Thoracic aorta (tissue), 2 donors: ENCODE measurements at places on chromosomes 16 and 17. TPM values are rescaled to one million over a fixed set of nuclear protein-coding genes. Genes with fewer than 3 reads are reported as not detected.

SDR42E1 gene
- 0.41 TPM for total RNA-seq

- no peak for DNase-seq
- no peak overlapping the region for H3K27ac ChIP-seq
- no peaks in the 10 kb centered on the region for H3K36me3 ChIP-seq
- peaks cover 36% of the 10 kb centered on the region for H3K4me1 ChIP-seq
Measured at GRCh38 chr17:39063681-39064069, 87.8 kb downstream of the PLXDC1 start.

DNA sequence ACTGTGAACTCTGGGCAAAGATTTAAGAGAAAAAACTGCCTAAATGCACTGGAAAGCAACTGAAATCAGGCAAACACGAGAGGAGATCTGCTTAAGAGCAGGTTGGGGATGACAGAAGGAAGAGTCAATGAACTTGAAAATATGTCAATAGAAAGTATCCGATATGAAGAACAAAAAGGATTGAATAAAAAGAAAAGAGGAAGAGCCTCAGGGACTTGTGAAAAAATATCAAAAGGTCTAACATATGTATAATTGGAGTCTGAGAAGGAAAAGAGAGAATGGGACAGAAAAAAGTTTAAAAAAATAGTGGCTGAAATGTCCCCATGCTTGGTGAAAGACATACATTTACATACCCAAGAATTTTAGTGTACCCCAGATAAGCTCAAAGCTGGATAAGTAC is 195.5 kb downstream of the COPRS start:
- no peaks in the 10 kb centered on the region for H3K4me1 ChIP-seq
- no peak overlapping the region for H3K4me3 ChIP-seq
- H3K27ac ChIP-seq = no peak overlapping the region
- no peaks in the 10 kb centered on the region for H3K27me3 ChIP-seq
- DNase-seq = no peak

- peaks cover 12% of the 10 kb centered on the region for H3K4me1 ChIP-seq
- no peak overlapping the region for H3K4me3 ChIP-seq
- DNase-seq = no peak
- no peaks in the 10 kb centered on the region for H3K27me3 ChIP-seq
- H3K36me3 ChIP-seq = no peaks in the 10 kb centered on the region
Measured at GRCh38 chr16:84740596-84741116, 40.9 kb downstream of the USP10 start.

- no peaks in the 10 kb centered on the region for H3K27me3 ChIP-seq
- H3K27ac ChIP-seq = no peak overlapping the region
- H3K4me3 ChIP-seq = no peak overlapping the region
- DNase-seq = no peak
Measured at GRCh38 chr17:42475835-42476234, 17.2 kb downstream of the ATP6V0A1 start.

SENP3 gene
- 80.7 TPM for total RNA-seq

- peak within 1 kb of the TSS; percentile 66 for H3K4me3 ChIP-seq
- H3K4me1 ChIP-seq = peaks cover 6% of the 10 kb centered on the region
- no peaks in the 10 kb centered on the region for H3K36me3 ChIP-seq
Measured at GRCh38 chr17:78214016-78214705, at the start of gene BIRC5. BIRC5 (plus strand) TSS chr17:78214253; CDS start chr17:78214317, 64 bp downstream.

GRCh38 chr16:23527961-23528643 is 17.8 kb upstream of the GGA2 start:
- no peak for DNase-seq
- H3K36me3 ChIP-seq = peaks cover 14% of the 10 kb centered on the region
- H3K4me3 ChIP-seq = no peak overlapping the region
- H3K27ac ChIP-seq = no peak overlapping the region
- no peaks in the 10 kb centered on the region for H3K27me3 ChIP-seq
- H3K4me1 ChIP-seq = no peaks in the 10 kb centered on the region

- H3K27me3 ChIP-seq = no peaks in the 10 kb centered on the region
- no peak within 1 kb of the TSS for H3K4me3 ChIP-seq
- no peak for DNase-seq
- no peaks in the 10 kb centered on the region for H3K36me3 ChIP-seq
Measured at GRCh38 chr16:28596840-28597691, at the start of gene SULT1A2. SULT1A2 (minus strand) TSS chr16:28597050; CDS start chr16:28595930, 1,120 bp downstream.

KLHL10 gene
- total RNA-seq = not detected

DNA sequence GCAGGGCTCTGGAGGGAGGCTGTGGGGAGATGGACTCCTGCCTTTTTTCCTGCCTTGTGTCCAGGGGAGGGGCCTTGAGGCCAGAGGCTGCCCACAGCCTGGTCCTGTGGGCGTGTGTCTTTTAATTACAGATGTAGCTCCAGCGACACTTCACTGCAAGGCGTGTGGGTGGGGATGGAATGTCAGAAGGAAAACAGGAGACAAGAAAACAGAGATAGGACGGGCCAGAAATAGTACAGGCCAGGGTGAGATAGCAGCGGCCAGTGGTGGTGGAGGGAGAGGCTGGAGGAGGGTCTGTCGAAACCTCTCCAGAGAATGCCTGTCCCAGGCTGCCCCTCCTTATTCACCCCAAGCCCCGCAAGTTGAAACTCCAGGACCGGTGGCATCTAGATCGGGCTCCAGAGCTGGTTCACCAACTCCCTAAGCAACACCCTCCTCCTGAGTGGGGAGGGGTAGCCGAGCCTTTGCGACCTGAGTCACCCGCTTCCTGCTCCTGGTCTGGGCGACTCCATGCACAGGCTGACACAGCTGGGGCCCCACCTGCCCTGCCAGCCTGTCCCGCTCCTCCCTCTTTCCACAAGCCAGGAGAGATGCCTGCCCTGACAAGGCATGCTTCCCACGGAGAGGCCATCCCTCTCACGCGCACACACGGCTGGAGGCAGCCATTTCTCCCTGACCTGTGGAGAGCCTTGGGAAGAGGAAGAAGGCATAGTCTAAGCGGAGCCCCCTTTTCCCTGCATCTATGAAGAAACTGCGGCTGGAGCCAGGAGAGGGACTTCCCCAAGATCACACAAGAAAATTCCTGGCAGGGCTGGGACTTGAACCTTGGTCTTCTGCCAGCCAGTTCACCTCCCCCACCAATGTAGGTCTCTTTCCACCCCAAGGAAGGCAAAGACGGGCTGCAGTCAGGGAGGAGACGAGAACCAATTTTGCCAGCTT is 6.6 kb upstream of the JUP start:
- H3K4me1 ChIP-seq = peaks cover 11% of the 10 kb centered on the region
- DNase-seq = no peak
- H3K27me3 ChIP-seq = no peaks in the 10 kb centered on the region
- H3K36me3 ChIP-seq = no peaks in the 10 kb centered on the region
- H3K4me3 ChIP-seq = peak overlapping the region; percentile 35
- H3K27ac ChIP-seq = peak overlapping the region; percentile 41

DNA sequence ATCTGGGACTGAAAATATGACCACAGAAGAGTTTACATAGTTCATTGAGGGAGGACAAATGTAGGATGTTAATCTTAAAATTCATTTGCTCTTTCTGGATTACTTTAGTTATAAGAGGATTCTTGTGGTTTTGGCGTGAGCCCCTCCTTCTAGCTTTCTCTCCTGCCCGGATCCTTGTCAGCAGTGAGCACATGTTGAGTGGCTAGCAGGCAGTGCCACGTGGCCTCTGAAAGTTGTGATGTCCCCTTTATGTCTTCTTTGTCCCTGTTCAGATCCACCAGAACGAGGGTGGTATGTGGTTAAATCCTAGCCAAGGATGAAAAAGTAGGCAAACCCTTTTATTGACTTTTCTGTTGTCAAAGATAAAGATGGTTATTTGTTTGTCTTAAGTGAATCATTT is 83.8 kb downstream of the GNAO1 start:
- H3K4me3 ChIP-seq = no peak overlapping the region
- H3K27me3 ChIP-seq = no peaks in the 10 kb centered on the region
- peaks cover 2% of the 10 kb centered on the region for H3K4me1 ChIP-seq

GRCh38 chr16:1146409-1146808 is 6.5 kb upstream of the CACNA1H start:
- H3K4me3 ChIP-seq = no peak overlapping the region
- no peak overlapping the region for H3K27ac ChIP-seq
- no peaks in the 10 kb centered on the region for H3K27me3 ChIP-seq
- H3K36me3 ChIP-seq = no peaks in the 10 kb centered on the region
- H3K4me1 ChIP-seq = no peaks in the 10 kb centered on the region
- no peak for DNase-seq

DNA sequence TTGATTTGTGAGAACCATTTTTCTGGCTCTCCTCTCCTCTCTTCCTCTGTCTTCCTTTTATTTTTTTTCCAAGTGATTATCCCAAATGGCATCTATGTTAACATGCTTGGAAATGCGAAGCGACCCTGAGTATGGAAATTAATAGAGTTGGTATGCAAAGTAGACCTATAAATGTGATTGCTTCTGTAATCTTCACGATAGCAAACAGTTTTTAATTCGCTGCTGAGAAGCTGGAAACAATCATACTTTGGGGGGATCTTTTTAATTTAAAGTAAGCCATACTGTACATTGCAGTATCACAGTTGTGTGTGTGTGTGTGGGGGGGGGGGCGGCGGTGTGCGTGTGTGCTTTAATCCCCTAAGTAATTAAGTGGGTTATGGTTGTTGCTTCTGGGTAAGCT is 233.3 kb downstream of the CDH13 start:
- H3K36me3 ChIP-seq = no peaks in the 10 kb centered on the region
- no peaks in the 10 kb centered on the region for H3K27me3 ChIP-seq
- H3K4me1 ChIP-seq = no peaks in the 10 kb centered on the region
- DNase-seq = no peak
- H3K27ac ChIP-seq = no peak overlapping the region

EVPL gene
- total RNA-seq = 1.6 TPM

GRCh38 chr16:4011225-4011939 is 104.9 kb downstream of the ADCY9 start:
- no peaks in the 10 kb centered on the region for H3K36me3 ChIP-seq
- DNase-seq = no peak
- H3K27me3 ChIP-seq = no peaks in the 10 kb centered on the region

DNA sequence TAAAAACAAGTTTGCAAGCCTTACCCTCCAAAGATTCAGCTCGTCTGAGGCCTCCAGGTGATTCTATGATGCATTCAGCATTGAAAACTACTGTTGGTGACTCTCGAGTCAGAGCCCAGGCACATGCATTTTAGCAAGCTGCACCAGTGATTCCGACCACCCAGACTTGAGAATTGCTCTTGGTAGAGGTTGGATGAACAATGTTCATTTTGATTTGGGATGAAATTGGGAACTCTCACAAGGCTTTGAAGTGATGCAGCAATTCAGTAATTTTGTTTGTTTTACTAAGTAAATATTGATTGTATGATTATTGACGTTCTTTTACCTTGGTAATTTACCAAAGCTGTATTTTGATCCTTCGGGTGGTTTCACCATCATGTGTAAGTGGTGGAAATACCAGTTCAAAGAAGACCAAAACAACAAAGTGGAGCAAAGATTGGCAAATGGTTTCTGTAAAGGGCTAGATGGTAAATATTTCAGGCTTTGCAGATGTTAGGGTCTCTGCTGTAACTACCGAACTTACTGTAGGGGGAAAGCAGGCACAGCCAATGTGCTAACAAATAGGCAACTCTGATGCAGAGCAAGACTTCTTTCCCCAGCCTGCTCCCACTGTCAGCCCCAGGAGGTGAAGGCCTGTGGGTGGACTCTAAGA is 11.8 kb downstream of the ALDH3A2 start:
- no peak for DNase-seq
- H3K27ac ChIP-seq = peak overlapping the region; percentile 60
- peaks cover 46% of the 10 kb centered on the region for H3K4me1 ChIP-seq

DNA sequence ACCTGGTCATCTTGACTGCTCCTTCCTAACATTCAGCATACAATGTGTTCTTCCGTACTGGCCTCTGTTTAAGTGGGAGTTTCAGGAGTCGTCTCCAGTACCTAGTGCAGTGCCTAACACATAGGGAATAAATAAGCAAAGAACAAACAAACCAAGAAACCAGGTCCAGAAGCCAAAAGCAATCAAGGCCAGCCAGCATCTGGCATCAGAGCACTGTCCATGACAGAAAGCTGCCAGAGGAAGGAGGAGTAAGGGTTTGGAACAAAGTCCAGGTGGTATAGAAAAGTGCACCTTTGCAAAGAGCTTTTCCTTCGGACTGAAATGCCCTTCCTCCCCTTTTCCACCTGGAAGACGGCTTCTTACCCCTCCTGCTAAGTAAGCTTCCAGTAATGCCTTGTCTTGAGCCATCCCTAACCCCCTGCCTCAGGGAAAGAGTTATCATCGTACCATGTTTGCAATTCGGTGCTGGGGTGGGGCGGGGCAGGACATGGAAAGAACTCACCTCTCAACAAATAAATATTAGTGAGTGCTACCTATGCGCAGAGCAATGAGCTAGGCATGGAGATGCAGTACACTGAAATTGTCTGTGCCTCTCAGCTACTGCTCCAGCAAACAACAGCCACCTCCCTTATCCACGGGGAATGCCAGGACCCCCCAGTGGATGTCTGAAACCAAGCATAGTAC is 47.6 kb downstream of the C17orf67 start:
- no peak overlapping the region for H3K4me3 ChIP-seq
- H3K36me3 ChIP-seq = no peaks in the 10 kb centered on the region
- no peak overlapping the region for H3K27ac ChIP-seq
- no peak for DNase-seq
- H3K4me1 ChIP-seq = no peaks in the 10 kb centered on the region

- no peaks in the 10 kb centered on the region for H3K4me1 ChIP-seq
- H3K36me3 ChIP-seq = no peaks in the 10 kb centered on the region
- no peak overlapping the region for H3K4me3 ChIP-seq
- no peaks in the 10 kb centered on the region for H3K27me3 ChIP-seq
Measured at GRCh38 chr16:49468611-49469310, 95.2 kb downstream of the C16orf78 start.

DNA sequence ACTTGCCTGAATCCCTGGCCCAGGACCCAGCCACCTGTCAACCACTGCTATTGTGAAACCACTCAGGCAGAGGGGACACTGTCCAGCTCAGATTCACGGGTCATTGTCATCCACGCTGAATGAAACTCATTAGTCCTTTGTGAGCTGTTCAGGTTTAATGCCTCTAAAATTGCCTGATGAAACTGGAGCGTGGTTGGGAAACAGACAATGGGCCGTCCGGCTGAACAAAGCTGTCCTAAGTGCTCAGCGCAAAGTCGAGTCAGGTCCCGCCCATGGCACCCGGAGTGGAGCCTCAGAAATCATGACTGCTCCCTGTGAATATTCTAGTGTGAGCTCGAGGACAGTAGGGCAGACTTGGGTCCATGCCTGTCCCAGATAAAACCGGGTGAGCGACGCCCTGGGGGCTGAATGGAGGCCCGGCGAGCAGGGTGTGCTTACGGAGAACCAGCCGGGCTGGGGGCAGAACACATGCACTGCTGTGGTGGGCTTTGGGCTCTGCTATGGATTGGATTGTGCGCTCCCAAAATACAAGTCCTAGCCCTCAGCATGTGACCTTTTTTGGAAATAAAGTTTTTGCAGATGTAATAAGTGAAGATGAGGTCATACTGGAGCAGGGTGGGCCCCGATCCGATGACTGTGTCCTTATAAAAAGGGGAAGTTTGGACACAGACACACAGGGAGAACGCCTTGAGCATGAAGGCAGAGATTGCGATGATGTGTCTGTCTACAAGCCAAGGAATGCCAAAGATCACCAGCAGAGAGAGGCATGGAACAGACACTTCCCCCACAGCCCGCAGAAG is 12.9 kb upstream of the CMIP start:
- no peaks in the 10 kb centered on the region for H3K27me3 ChIP-seq
- no peaks in the 10 kb centered on the region for H3K4me1 ChIP-seq
- H3K36me3 ChIP-seq = no peaks in the 10 kb centered on the region
- no peak for DNase-seq

DNA sequence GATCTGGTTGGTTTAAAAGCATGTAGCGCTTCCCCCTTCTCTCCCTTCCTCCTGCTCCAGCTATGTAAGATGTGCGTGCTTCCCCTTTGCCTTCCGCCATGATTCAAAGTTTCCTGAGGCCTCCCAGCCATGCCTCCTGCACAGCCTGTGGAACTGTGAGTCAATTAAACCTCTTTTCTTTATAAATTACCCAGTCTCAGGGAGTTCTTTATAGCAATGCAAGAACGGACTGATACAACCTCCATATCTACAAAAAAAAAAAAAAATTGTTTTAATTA is 16.6 kb upstream of the PDXDC1 start:
- H3K27ac ChIP-seq = no peak overlapping the region
- H3K4me1 ChIP-seq = no peaks in the 10 kb centered on the region
- H3K36me3 ChIP-seq = no peaks in the 10 kb centered on the region
- H3K27me3 ChIP-seq = no peaks in the 10 kb centered on the region
- no peak overlapping the region for H3K4me3 ChIP-seq
- DNase-seq = no peak
